Neuronal stem cell (in vitro differentiated cells): ENCODE measurements at places on chromosomes 1 and 21.

- peaks cover 11% of the 10 kb centered on the region for H3K4me1 ChIP-seq
- H3K4me3 ChIP-seq: no peak overlapping the region
- no peaks in the 10 kb centered on the region for H3K36me3 ChIP-seq
- DNase-seq: no peak
Observed at GRCh38 chr1:206633708-206634121, 1.6 kb upstream of the DYRK3 start.

- no peaks in the 10 kb centered on the region for H3K27me3 ChIP-seq
- no peak for DNase-seq
- H3K4me1 ChIP-seq: peaks cover 10% of the 10 kb centered on the region
Observed at GRCh38 chr1:31949862-31950261, 11.7 kb upstream of the PTP4A2 start.

- no peak overlapping the region for H3K27ac ChIP-seq
- no peak for DNase-seq
- peaks cover 42% of the 10 kb centered on the region for H3K36me3 ChIP-seq
- H3K4me1 ChIP-seq: no peaks in the 10 kb centered on the region
- no peak overlapping the region for H3K4me3 ChIP-seq
Observed at GRCh38 chr1:209837671-209838070, 9.9 kb downstream of the UTP25 start.

GRCh38 chr1:119308130-119308700 lies 60.4 kb upstream of the HAO2 start:
- H3K4me3 ChIP-seq: no peak overlapping the region
- DNase-seq: no peak
- no peaks in the 10 kb centered on the region for H3K36me3 ChIP-seq
- no peaks in the 10 kb centered on the region for H3K27me3 ChIP-seq

DNA sequence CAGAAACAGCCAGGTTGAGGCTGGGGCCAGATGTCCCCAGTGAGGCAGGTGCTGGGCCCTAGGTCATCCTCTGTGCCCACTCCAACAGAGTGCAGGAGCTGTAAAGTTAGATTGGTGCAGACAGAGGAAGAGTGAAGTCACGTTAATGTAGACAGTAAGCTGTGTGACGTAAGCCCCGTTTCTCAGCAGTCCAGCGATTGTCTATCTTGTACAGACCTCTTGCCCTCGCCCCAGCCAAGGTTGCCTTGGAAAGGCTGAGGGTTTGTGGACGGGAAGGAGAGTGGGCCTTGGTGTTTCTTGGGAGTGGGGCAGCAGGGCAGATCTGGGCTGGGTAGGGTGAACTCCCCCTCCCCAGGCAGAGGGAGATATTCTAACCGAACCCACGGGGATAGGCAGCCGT lies 13.5 kb downstream of the FAAH start:
- peaks cover 5% of the 10 kb centered on the region for H3K4me1 ChIP-seq
- H3K27ac ChIP-seq: no peak overlapping the region
- DNase-seq: no peak

- no peak overlapping the region for H3K4me3 ChIP-seq
- no peaks in the 10 kb centered on the region for H3K27me3 ChIP-seq
- no peak overlapping the region for H3K27ac ChIP-seq
- peaks cover 14% of the 10 kb centered on the region for H3K4me1 ChIP-seq
- DNase-seq: no peak
Observed at GRCh38 chr1:89865498-89866382, 44.9 kb downstream of the LRRC8D start.

GRCh38 chr1:47830641-47831333 lies 166.4 kb downstream of the TRABD2B start:
- H3K4me1 ChIP-seq: no peaks in the 10 kb centered on the region
- no peaks in the 10 kb centered on the region for H3K36me3 ChIP-seq
- DNase-seq: no peak
- no peak overlapping the region for H3K27ac ChIP-seq
- no peak overlapping the region for H3K4me3 ChIP-seq
- H3K27me3 ChIP-seq: peaks cover 3% of the 10 kb centered on the region

DNA sequence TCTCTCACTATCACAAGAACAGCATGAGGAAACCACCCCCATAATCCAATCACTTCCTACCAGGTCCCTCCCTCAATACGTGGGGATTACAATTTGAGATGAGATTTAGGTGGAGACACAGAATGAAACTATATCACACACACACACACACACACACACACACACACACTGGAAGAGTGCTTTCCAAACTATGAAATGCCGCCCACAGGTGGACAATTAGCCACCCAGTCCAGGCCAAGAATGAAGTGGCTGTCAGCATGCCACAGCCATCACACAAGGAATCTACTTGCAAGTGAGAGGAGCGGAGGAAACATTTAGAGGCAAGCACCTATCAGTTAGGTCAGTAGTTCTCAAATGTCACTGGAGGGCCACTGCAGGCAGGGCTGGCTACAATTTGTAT lies 105.4 kb upstream of the HOOK1 start:
- H3K4me3 ChIP-seq: no peak overlapping the region
- H3K4me1 ChIP-seq: peaks cover 15% of the 10 kb centered on the region
- no peak overlapping the region for H3K27ac ChIP-seq

GRCh38 chr1:81949421-81949820 lies 148.7 kb downstream of the ADGRL2 start:
- DNase-seq: no peak
- no peaks in the 10 kb centered on the region for H3K27me3 ChIP-seq
- no peak overlapping the region for H3K27ac ChIP-seq
- peaks cover 4% of the 10 kb centered on the region for H3K4me1 ChIP-seq

GRCh38 chr1:21891621-21892479 lies 45.3 kb downstream of the HSPG2 start:
- H3K4me3 ChIP-seq: no peak overlapping the region
- H3K27ac ChIP-seq: no peak overlapping the region
- DNase-seq: no peak
- peaks cover 3% of the 10 kb centered on the region for H3K4me1 ChIP-seq

- no peaks in the 10 kb centered on the region for H3K36me3 ChIP-seq
- H3K27ac ChIP-seq: no peak overlapping the region
- no peak for DNase-seq
- no peaks in the 10 kb centered on the region for H3K27me3 ChIP-seq
- no peak overlapping the region for H3K4me3 ChIP-seq
Observed at GRCh38 chr1:10785728-10786638, 10.5 kb downstream of the CASZ1 start.

GRCh38 chr1:160653620-160654016 lies 6.8 kb upstream of the SLAMF1 start:
- DNase-seq: no peak
- no peak overlapping the region for H3K27ac ChIP-seq
- H3K27me3 ChIP-seq: no peaks in the 10 kb centered on the region
- H3K4me1 ChIP-seq: no peaks in the 10 kb centered on the region
- H3K4me3 ChIP-seq: no peak overlapping the region
- no peaks in the 10 kb centered on the region for H3K36me3 ChIP-seq

GRCh38 chr21:20720623-20721022 lies 277.6 kb upstream of the NCAM2 start:
- H3K36me3 ChIP-seq: no peaks in the 10 kb centered on the region
- no peaks in the 10 kb centered on the region for H3K4me1 ChIP-seq
- no peak overlapping the region for H3K4me3 ChIP-seq
- no peaks in the 10 kb centered on the region for H3K27me3 ChIP-seq
- no peak overlapping the region for H3K27ac ChIP-seq
- no peak for DNase-seq

GRCh38 chr1:52037909-52038308 lies 4.3 kb upstream of the KTI12 start:
- DNase-seq: no peak
- H3K4me3 ChIP-seq: no peak overlapping the region
- no peak overlapping the region for H3K27ac ChIP-seq
- peaks cover 54% of the 10 kb centered on the region for H3K36me3 ChIP-seq
- H3K27me3 ChIP-seq: no peaks in the 10 kb centered on the region

GRCh38 chr1:201399018-201399351 lies at the start of gene LAD1:
Gene LAD1 (minus strand): TSS chr1:201399324. CDS start chr1:201399306, 18 bp downstream.
- H3K27ac ChIP-seq: no peak within 1 kb of the TSS
- H3K4me1 ChIP-seq: no peaks in the 10 kb centered on the region
- no peaks in the 10 kb centered on the region for H3K36me3 ChIP-seq
- H3K27me3 ChIP-seq: peaks cover 98% of the 10 kb centered on the region
- no peak for DNase-seq

DNA sequence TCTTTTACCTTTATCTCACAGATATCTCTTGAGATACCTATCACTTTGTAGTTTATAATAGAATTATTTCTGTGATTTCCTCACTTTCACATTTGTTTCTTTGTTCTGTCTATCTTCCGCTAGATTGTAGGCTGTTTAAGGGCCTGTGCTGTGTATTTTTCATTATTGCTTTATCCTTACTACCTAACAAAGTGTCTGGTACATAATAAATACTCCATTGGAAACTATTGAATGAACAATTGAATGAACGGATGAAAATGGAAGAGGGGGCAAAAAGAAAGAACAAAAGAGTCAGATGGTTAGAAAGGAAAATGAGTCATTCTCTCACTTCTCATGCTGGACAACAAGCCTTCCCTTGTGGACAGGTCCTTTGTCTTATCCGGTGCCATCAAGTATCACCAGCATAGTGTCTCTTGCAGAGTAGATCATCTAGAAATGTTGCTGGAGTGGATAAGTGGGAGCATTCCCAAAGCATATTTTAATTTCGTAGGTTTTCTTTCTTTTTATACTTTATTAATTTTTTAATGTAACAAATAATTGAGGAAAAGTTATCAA lies 159.8 kb downstream of the NEK7 start:
- H3K4me1 ChIP-seq: no peaks in the 10 kb centered on the region
- no peak for DNase-seq
- no peaks in the 10 kb centered on the region for H3K36me3 ChIP-seq
- no peak overlapping the region for H3K4me3 ChIP-seq
- no peaks in the 10 kb centered on the region for H3K27me3 ChIP-seq
- no peak overlapping the region for H3K27ac ChIP-seq

GRCh38 chr1:110425612-110426152 lies 18.2 kb upstream of the LAMTOR5 start:
- H3K27ac ChIP-seq: no peak overlapping the region
- no peak overlapping the region for H3K4me3 ChIP-seq
- H3K36me3 ChIP-seq: no peaks in the 10 kb centered on the region
- DNase-seq: no peak

- DNase-seq: no peak
- no peak overlapping the region for H3K4me3 ChIP-seq
- no peaks in the 10 kb centered on the region for H3K4me1 ChIP-seq
- no peaks in the 10 kb centered on the region for H3K27me3 ChIP-seq
- H3K27ac ChIP-seq: no peak overlapping the region
- H3K36me3 ChIP-seq: no peaks in the 10 kb centered on the region
Observed at GRCh38 chr1:170436928-170437327, 95.0 kb upstream of the GORAB start.

DNA sequence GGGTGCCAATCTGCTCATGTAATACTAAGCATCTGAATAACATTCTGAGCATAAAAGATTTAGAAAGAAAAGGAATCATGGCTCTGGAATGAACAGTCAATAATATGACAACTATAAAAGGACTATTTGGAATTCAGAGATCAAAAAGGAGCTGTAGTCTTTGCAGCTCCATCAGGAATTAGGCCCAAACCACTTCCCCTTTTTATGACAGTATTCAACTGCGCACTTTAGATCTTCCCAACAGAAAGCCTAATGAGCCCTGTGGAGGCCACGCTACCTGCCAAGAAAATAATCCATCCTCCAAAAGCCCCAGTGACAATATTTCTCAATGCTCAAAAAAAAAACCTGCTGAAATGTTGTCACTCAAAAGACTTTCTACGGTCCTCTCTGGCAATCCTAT lies 163.2 kb downstream of the SNX7 start:
- H3K36me3 ChIP-seq: no peaks in the 10 kb centered on the region
- no peak for DNase-seq
- H3K4me1 ChIP-seq: no peaks in the 10 kb centered on the region
- no peak overlapping the region for H3K4me3 ChIP-seq
- no peaks in the 10 kb centered on the region for H3K27me3 ChIP-seq

- H3K4me1 ChIP-seq: no peaks in the 10 kb centered on the region
- H3K27ac ChIP-seq: no peak overlapping the region
- DNase-seq: no peak
- no peaks in the 10 kb centered on the region for H3K27me3 ChIP-seq
Observed at GRCh38 chr1:231803353-231803752, 176.8 kb downstream of the DISC1 start.

GRCh38 chr1:46689897-46690296 lies 18.2 kb downstream of the TEX38 start:
- no peaks in the 10 kb centered on the region for H3K27me3 ChIP-seq
- peaks cover 88% of the 10 kb centered on the region for H3K36me3 ChIP-seq
- no peaks in the 10 kb centered on the region for H3K4me1 ChIP-seq
- no peak overlapping the region for H3K4me3 ChIP-seq
- no peak for DNase-seq

GRCh38 chr21:34793471-34793870 lies 124.7 kb downstream of the CLIC6 start:
- DNase-seq: no peak
- H3K27me3 ChIP-seq: no peaks in the 10 kb centered on the region
- no peaks in the 10 kb centered on the region for H3K4me1 ChIP-seq

- no peaks in the 10 kb centered on the region for H3K4me1 ChIP-seq
- no peak overlapping the region for H3K27ac ChIP-seq
- H3K36me3 ChIP-seq: no peaks in the 10 kb centered on the region
Observed at GRCh38 chr1:7207875-7208646, 422.8 kb downstream of the CAMTA1 start.

DNA sequence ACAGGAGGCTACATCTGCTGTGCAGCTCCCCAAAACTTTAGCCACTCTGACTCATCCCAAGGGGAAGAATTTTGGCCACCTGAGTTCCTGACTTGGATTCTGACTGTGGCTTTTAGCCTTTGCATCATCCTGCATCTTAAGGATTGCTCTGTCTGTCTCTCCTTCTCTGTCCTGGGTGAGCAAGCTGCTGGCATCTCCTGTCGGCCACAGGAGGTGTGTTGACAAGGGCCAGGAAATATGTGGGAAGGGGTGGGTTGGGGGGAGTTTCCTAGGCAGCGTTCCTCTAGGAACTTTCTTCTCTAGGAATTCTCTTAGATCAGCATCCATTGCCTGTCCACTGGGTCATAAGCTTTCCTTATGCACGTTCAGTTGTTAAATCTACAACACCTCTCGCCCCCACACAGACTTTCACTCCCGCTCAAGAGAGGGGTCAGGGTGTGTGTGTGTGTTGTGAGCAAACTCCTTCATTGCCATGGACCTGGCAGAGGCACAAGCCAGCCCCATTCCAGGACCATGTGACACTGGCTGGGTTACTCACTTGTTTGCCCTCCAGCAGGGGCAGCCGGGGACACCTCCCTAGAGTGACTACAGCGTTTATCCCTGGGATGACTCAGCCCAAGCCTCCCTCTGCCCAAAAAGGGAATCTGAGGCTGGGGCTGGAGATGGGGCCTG lies 145.0 kb upstream of the DUSP10 start:
- H3K27ac ChIP-seq: no peak overlapping the region
- H3K4me3 ChIP-seq: no peak overlapping the region
- no peaks in the 10 kb centered on the region for H3K36me3 ChIP-seq
- no peaks in the 10 kb centered on the region for H3K27me3 ChIP-seq

- no peaks in the 10 kb centered on the region for H3K27me3 ChIP-seq
- DNase-seq: no peak
- H3K4me1 ChIP-seq: no peaks in the 10 kb centered on the region
- no peaks in the 10 kb centered on the region for H3K36me3 ChIP-seq
Observed at GRCh38 chr1:188027613-188028012, 1198.9 kb downstream of the PLA2G4A start.

- H3K4me3 ChIP-seq: no peak overlapping the region
- no peaks in the 10 kb centered on the region for H3K36me3 ChIP-seq
- peaks cover 28% of the 10 kb centered on the region for H3K27me3 ChIP-seq
- no peak for DNase-seq
Observed at GRCh38 chr1:205950826-205951549, 7.7 kb upstream of the SLC26A9 start.
